Stimulated activated CD8-positive, alpha-beta memory T cell treated with anti-CD3 and anti-CD28 coated beads, Interleukin-4, amount 100 ng/mL, for 1 hour (primary cell): ENCODE measurements at places on chromosomes 11 and 22.

DNA sequence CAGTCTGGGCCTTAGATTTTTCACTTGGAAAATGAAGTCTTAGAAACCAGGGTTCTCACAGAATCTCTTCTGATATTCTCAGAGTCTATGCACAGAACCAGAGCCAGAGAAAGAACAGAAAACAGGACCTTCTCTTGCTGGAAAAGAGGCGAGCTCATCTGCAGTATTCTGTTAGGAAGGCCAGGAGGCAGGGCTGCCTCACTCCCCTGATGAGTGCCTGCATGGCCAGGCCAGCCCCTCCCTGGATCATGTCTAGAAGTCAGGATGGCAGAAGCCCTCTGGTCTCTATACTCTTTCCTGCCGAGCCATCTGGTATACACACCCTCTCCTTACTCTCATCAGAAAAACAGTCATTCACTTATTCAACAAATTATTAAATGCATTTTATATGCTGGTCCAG is 723 bp downstream of the OR51M1 start:
- DNase-seq = no peak

GRCh38 chr11:94815705-94816344 is 47.7 kb downstream of the AMOTL1 start:
- no peak for DNase-seq

DNA sequence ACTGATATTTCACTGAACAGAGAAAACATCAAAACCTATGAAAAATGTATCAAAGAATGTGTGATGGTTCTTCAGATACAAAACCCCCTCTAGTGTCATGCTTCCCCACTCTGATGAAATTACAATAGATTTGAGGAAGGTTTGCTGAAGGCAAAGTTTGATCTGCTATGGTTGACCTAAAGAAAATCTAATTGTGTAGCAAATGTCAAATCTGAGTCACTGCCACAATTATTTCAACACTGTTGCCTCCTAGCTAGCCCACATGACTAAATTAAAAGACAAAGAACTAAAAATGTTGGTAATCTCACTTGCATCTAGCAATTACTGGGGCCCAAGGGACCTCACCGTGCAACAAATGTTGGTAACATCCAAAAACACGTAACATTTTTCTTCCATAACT is 728.0 kb downstream of the DLG2 start:
- no peak for DNase-seq

- DNase-seq = no peak
Observed at GRCh38 chr11:94169516-94169915, 40.9 kb downstream of the PANX1 start.

DNA sequence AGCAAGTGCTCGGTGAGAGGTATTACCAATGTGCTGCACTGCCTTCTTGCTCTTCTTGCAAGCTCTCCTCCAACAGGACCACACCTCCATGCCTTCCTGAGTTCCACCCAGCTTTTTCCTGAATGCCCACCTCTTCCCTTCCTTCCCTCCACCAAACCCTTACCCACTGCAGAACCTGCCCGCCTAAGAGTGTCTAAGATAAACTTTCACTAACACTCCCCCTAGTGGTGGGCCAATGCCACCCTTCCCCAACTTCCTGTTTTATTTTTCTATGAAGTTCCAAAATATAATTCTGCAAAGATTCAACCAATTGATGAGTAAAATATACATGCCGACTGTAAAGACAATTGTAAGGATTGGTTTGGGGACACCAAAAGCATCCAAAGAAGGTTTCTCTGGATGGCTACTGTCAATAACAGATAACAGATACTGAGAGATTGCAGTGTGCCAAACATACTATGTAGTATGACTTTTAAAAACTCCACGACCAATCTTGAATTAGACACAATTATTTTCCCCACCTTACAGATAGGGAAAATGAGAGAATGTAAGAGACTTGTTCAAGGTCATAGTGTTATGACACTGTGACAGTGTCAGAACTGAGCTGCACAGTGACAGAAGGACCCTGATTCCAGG is 38.6 kb upstream of the BMAL1 start:
- peak; percentile 22 for DNase-seq

- peak; percentile 43 for DNase-seq
Observed at GRCh38 chr22:36385491-36386350, 2.0 kb downstream of the MYH9 start.

DNA sequence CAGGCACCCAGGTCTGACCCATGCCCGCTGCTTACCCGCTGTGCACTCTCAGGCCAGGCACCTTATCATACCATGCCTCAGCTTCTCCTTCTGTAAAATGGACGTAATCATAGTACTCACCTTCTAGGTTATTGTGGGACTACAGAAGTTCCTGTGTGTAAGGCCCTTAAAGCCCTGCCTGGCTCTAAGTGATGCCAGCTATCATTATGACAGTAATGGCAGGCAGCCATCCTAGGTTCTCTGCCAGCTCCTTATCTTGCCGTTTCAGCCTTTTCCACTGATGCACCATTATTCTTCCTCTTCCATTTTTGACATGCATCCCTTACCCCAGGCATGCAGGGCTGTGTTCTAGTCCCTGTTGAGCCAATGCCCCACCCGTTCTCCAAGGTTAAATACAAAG is 57.9 kb downstream of the DBX1 start:
- DNase-seq = no peak

- no peak for DNase-seq
Observed at GRCh38 chr22:46588279-46589140, 31.7 kb upstream of the GRAMD4 start.

DNA sequence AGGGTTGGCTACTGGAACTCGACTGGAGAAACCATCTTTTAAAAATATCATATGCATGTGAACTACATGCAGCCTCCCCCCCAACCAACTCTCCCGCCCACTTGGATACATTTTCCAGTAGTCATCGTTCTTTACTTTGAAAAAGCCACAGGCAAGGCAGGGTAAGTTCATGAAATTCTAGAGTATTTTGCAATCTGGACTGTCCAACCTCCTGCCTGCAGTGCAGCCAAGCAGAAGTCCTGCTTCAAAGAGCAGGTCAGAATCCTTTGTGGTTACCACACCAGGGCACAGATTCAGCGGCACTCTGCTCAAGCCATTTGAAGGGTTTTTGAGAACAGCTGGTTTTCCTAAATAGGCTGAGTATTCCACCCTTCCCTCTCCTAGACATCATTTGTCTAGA is 12.1 kb downstream of the ELF5 start:
- DNase-seq = no peak

- no peak for DNase-seq
Observed at GRCh38 chr22:48577691-48578090, 1250.0 kb downstream of the BRD1 start.

GRCh38 chr11:10693509-10694081 is at the start of gene IRAG1:
Gene IRAG1 (minus strand): TSS chr11:10693755. CDS start chr11:10693602, 153 bp downstream.
- DNase-seq = no peak

DNA sequence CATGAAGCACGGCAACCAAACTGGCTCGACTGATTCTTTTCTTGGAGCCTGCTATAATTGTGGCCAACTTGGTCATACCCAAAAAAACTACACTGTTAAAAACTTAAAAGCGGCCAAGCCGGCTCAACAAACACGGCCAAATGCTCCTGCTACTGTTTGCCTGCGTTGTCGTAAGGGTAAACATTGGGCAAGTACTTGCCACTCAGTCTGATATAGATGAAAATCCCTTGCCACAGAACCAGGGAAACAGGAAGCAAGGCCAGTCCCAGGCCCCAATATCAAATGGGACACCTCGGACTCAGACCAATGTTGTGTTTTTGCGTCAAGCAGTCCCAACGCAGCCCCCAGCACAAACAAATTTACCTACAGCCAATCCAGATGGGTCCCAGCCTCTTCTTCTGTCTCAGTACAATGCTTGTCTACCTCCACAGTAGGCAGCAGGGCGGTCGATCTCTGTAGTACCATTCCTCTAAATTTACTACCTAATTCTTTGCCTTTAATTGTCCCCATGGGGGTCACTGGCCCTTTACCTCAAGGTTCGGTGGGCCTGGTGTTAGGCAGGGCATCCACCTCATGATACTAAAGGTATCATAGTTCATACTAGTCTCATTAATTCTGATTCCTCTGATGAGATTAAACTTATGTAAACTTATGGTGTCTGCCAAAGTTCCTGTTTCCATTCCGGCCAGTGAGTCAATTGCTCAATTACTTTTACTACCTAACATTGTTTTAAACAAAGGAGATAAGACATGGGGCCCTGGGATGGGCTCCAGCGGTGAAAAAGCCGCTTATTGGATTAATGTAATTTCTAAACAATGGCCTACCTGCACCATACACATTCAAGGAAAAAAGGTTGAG is 3.7 kb upstream of the COMT start:
- DNase-seq = no peak

- no peak for DNase-seq
Observed at GRCh38 chr22:19503869-19504268, 20.3 kb downstream of the CLDN5 start.

- DNase-seq = no peak
Observed at GRCh38 chr11:44252999-44253602, 56.8 kb downstream of the ALX4 start.

DNA sequence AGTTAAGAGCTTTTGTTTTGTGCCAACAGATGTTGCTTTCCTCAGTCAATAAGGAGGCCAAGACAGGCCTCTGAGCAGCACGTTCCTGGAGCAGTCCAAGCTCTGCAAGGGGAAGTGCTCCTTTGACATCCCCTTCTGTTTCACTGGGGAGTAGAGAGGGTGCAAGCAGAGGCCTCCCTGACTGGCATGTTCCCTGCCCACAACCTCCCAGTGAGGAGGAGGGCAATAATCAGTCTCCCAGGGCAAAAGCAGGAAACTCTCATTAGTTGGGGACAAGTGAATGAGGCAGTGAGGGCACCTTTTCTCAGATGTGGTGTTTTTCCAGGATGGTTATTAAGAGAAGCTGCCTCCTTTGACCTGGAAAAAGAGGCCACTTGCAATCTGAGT is 79.5 kb upstream of the ZBED5 start:
- no peak for DNase-seq

DNA sequence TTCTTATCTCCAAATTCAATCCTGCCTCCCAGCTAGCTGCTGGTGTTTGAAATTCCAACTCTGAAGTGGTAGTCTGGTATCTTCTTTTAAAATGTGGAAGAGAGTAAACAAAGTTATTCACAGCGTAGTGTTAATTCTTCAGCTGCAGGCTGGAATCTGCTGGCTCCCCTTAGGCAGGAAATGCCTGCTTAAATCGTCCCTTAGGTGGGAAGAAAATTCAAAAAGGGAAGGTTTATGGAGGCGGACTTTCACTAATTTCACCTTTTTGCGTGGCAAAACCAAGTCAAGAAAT is 439.0 kb upstream of the CCDC90B start:
- DNase-seq = no peak

- no peak for DNase-seq
Observed at GRCh38 chr11:85423316-85423715, 203.8 kb downstream of the DLG2 start.

GRCh38 chr11:112658431-112658878 is 302.8 kb upstream of the NCAM1 start:
- DNase-seq = no peak

- no peak for DNase-seq
Observed at GRCh38 chr11:69467646-69468045, 13.8 kb upstream of the LINC01488 start.

GRCh38 chr11:111761036-111761435 is 5.2 kb downstream of the PPP2R1B start:
- no peak for DNase-seq

DNA sequence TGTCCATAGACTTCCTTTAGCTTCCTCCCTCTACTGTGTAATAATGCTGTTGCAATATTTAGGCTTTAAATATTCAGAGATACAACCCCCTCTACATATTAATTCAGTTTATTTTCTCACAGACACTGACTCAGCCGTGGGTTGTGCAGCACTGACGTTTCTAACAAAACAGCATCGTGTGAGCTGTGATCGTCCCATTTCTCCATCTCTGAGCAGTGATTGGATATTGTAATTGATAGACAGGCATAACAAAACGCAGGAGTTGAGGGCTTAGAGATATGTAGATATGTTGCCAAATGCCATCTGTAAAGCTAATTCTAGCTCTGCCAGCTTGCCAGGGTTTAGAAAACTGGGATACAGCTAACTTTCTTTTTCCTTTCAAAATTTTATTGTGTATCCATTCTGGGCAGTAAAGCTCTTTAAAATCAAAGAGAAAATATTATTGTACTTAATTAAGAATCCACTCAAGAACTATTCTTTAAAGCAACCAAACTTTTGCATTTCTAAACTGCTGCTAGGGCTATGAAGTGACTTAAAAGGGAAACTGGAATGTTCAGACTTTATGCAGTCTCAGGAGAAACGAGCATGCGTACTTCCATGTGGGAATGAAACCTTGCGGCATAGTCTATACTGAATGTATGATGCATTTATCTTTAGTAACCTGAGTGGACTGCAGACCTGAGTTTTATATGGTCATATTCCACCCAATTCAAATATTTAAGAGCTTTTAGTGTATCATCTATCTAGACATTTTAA is 22.7 kb downstream of the BTBD10 start:
- DNase-seq = no peak

- no peak for DNase-seq
Observed at GRCh38 chr22:35785181-35785923, 67.7 kb downstream of the APOL5 start.

DNA sequence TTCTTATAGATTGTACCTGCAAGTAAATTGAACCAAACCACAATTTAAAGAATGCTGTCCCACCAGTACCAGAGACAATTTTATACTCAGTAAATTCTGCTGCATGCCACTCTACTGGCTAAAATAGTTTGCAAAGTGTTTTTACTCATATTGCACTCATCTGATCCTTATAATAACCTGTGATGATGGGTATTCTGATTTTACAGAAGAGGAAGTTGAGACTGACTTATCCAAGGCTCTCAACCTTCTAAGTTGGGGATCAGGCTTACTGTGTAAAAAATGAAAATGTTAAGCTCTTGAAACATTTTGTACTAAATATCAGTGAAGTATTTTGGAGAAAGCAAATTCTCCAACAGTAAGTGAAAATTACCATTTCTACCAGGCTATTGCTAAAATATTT is 37.9 kb downstream of the RNF169 start:
- no peak for DNase-seq

DNA sequence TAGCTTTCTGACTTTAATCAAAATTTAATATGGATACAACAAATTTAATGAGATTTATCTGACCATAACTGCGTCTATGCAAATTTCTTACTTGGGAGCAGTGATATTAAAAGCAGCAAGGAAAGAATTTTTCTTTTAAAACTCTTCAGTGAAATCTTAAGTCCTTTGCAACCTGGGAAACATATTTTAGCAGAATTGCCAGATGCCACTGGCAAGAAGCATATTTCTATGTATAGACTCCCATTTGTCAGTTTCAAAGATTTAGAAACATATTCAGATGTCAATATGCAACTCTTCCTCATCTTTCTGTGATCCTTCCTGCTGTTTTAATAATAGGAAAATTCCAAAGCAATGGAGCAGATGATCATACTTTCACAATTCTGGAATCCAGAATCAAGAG is 911.3 kb downstream of the LUZP2 start:
- DNase-seq = no peak

- DNase-seq = no peak
Observed at GRCh38 chr22:50708996-50709395, 29.0 kb upstream of the ACR start.

- no peak for DNase-seq
Observed at GRCh38 chr11:86346513-86346912, 28.2 kb upstream of the CCDC81 start.

GRCh38 chr11:32033067-32033466 is 57.8 kb upstream of the RCN1 start:
- DNase-seq = no peak
